ENCODE measurements at places on chromosomes 11 and 22. TPM values are rescaled to one million over a fixed set of nuclear protein-coding genes. Genes with fewer than 3 reads are reported as not detected.

GRCh38 chr11:71433648-71434450 lies 14.3 kb downstream of the DHCR7 start:
- DNase-seq = no peak

DNA sequence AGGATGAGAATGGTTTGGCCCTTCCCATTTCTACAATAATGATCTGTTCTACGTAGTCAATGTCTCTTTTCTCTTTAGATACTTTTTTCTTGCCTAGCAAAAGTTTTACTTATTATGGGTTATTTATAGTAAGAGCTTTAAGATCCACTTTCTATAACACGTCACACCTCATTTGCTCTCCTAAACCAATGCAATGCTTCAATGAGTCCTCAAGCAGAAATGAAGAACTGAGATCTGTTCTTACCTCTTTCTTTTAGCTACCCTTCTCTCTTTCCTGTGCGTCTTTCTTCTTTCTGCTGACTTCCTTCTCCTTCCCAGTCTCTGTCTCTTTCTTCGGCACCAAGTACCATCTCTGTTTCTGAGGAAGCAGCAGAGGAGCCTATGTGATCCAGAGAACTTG lies 61.8 kb downstream of the SNX19 start:
- no peak for DNase-seq

DNA sequence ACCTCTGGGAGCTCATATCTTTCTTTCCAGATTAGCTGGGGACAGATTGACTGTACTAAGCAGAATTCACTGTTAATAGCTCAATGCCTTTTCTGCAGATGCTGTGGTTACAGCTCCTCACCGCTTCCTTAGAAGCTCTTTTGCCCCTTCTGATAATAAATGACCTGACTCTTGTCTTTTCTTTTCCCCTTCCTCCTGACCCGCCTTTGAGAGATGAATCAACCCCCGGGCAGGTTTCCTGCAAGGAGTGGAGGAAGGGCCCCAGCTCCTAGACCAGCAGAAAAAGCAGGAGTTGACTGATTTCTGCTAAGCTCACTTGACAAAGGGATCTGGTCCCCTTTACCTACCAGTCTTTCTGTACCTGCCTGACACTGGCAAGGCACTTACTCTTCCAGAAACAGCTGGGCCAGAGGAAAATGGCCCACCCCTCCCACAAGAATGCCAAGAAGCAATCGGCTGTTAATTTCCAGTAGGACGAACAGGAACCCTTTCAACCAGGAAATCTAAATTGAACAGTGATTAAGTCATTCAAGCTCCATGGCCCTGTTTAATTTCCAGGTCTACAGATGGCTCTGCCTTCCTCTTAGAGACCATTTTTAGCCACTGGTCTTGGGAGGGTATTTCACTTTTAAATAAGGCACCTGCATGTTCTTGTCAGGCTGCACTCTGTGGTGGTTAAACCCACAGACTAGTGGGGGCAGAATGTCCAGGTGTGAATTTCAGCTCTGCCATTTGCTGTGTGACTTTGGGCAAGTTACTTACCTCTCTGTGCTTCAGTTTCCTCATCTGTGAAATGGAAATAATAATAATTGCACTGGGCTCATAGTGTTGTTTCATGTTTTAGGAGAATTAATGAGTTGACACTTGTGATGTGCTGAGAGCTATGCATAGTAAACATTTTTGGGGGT lies 67.5 kb downstream of the PRR5L start:
- DNase-seq = peak; percentile 54

DNA sequence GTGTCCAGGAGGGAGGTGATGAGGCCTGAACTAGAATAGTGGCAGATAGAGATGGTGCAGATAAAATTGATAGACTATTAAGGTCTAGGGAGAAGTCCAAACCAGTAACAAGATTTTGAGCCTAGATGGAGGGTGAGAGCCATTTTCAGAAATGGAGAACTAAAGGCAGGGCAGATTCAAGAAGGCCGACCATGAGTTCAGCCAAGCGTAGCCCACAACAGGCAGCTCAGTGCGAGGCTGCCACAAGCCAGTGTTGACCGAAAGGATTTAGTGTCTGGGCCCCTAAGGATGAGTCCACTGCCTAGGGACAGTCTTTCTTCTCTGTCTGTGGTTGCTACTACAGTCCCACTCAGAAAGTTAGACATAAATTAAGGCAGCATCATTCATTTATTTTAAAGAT lies 51.7 kb downstream of the PPP2R1B start:
- no peak for DNase-seq

The ANO5 gene
- 4.2 TPM for total RNA-seq

The P4HA3 gene
- total RNA-seq = 1.2 TPM

The CBLIF gene
- total RNA-seq = not detected

The OR6A2 gene
- 0.25 TPM for total RNA-seq

The CALCB gene
- total RNA-seq = 0.22 TPM

The POTEH gene
- not detected for total RNA-seq

The TRPC6 gene
- 1.4 TPM for total RNA-seq

The OR8K3 gene
- total RNA-seq = not detected

The SERPIND1 gene
- not detected for total RNA-seq

DNA sequence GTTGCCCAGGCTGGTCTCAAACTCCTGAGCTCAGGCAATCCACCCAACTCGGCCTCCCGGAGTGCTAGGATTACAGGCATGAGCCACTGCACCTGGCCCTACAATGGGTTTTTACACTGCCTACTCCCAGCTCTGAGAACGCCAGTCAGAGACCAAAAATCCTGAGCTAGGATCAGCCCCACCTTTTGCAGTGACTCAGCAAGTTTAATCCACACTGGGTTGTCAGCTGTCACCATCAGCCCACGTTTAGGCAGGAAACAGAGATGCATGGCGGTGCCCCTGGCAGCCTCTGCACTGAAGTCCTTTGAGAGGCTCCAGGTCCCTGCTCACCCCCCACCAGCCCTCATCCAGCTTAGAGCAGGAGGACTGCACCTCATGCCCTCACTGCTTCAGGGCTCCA lies 117.6 kb downstream of the ARHGAP8 start:
- DNase-seq = peak; percentile 10

DNA sequence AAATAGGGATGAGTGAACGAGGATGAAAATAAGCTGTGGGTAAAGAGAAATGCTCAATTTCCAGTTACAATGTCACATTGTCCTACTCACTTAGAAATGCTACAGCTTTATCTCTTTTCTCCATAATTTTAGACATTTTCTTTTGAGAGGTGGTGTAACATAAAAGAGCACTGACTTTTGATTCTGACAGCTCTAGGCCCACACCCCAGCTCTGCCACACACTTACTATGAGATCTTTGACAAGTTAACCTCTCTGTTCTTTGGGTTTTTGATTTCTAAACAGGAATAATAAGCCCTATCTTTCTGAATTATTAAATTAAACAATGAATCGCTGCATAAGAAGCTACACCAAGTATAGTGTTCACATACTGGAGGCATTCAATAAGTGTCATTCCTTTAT lies 228.3 kb upstream of the PITPNB start:
- DNase-seq = no peak

DNA sequence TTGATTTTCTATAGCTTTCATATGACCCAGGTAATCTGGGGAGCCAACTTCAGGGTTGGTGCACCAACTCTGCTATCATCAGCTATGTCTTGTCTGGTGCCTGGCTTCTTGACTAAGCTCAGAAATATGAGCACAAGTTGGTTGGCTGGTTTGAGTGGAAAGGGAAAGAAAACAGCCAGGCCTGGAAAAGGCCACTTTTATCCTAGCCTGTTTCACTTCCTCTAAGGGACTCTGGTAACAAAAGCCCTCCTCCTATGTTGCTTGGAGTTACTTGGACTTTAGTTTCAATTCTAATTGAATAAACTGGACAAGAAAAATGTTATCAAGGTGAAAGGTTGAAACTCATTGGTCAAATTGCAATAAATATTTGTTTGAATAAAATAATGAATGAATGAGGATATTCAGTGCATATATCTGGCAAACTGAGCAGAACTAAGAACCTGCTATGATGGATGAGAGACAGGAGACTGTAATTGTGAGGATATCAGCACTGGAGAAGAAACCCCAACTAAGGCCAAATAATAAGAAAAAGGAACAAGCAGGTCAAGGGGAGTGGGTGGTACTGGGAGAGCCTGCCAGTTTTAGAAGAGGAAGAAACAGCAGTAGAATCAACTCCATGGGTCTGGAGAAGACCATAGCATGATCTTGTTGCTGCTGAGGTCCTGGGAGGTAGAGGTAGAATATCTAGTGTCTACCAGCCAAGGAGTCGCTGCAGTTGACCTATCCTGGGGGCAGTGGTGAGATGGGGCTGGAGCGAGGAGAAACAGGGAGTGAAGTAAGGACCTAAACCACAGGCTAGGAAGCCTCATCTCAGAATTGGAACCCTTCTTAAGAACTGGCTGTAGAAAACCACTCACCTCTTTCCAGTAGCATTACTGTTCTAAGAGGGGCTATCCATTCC lies 8.2 kb downstream of the ROBO4 start:
- DNase-seq = peak; percentile 5
